ENCODE measurements at places on chromosomes 11 and 22.
A peak's percentile ranks its signal among the peaks of the same experiment; 100 is the strongest.

- DNase-seq: no peak
Observed at GRCh38 chr22:40414838-40415505, 44.6 kb downstream of the SGSM3 start.

DNA sequence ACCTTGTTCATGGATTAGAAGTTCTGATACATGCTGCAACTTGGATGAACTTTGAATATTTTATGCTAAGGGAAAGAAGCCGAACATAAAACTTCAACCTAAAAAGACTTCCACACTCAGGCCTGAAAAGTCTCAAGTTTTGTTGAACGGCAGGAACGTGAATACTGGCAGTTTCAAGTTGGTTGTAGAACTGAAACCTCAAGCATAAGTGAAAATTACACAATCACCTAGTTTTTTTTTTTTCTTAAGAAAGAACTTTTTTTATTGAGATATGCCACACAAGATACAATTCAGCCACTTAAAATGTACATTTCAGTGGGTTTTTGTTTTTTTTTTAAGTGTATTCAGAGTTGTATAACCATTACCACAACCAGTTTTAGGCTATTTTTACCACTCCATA, 50.8 kb upstream of the ADORA2A start:
- DNase-seq: peak; percentile 52

- DNase-seq: peak; percentile 49
Observed at GRCh38 chr11:62399172-62399877, 19.5 kb upstream of the SCGB1A1 start.

DNA sequence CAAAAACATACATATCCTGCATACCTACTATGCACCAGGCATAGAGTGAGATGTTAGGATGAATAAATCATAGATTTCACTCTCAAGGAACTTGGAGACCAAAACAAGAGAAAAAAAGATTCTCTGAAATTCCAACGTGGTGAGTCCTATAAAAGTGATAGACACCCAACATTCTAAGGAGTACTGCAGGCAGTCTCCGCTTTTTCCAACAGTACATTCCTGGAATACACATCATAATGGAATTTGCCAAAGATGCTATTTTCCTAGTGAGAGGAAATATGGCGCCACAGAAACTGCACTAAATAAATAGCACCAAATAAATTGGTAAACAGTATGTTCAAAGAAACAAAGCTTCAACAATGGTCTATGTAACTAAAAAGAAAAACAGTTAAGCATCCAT, 6.0 kb downstream of the TMEM123 start:
- DNase-seq: no peak

DNA sequence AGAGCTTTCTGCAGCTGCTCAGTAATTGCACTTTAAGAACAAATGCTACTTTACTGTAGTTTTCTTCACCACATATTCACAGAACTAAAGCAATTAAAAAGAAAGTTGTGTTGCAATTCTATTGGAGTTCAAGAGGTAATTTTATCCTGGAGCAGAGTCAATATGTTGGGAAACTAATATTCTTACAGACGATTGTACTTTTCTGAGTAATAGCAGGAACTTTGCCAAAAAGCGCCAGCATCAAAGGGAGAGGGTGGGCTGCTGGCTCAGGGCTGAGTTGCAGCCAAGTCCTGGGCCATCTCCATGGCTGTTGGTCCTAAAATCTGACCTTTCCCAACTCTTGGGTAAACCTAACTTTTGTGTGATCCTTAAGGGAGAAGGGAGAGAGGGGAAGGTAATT, 73.6 kb upstream of the MYO18B start:
- no peak for DNase-seq

GRCh38 chr22:19110064-19110458, 12.2 kb downstream of the DGCR2 start:
- DNase-seq: peak; percentile 64

DNA sequence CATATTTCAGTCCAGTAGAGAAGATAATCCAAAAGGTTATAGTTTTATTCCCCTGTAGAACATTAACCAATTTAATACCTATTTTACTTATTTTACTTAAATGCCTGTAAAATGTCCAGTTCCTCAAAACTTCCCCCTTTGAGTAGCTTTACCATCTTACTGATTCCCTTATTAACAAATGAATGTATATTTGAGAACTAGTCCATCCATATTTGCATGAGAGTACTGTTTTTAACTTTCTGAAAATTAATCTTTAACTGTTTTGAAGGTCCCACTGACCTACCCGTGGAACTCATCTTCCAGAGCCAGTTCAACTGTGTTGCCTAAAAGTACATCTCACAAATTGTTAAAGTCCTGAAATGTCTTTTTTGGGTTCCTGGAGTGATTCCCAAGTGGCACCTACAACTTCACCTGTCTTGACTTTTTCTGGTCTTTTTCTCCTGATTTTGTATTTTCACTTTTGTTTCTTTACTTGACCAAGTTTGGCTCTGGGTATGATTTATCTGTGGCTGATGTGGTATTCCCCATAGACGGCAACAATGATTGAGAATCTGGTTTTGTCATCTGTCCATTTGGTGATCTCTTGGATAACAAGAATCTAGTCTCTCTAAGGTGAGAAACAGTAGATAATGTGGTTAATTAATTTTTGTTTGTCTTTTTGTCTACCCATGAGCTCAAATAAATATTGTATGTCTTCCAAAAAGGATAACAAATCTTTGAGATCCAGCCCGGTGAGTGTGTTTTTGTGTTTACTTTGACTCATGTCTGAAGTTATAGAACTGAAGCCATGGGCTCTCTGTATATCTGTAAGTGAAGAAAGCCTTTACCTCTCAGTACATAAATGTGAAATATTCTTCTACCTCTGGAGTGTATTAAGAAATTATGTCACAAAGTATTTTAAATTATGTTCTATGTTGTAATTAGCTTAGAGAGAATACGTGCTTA, 174.2 kb downstream of the ETS1 start:
- DNase-seq: no peak

- peak; percentile 57 for DNase-seq
Observed at GRCh38 chr11:3947061-3947460, 91.6 kb downstream of the STIM1 start.

DNA sequence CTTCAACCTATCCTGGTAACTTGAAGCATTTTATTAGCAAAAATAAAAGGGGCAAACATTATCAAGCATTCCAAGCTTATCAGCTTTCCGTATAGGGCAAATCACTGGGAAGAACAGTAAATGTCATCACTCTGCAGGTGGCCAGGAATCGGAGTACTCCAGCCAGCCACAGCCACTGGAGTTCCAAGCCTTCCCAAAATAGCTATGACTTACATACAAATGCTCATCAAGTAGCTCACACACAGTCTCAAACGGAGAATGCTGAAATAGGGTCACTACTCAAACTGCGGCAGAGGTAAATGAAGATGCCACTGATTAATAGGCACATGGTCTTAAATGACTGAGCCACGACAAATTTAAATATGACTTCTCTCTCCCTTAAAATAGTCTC, 2.1 kb downstream of the USP28 start:
- no peak for DNase-seq

- DNase-seq: peak; percentile 95
Observed at GRCh38 chr22:23521441-23522113, 58.5 kb downstream of the IGLL1 start.

- DNase-seq: no peak
Observed at GRCh38 chr11:40825201-40825834, 634.1 kb downstream of the LRRC4C start.

DNA sequence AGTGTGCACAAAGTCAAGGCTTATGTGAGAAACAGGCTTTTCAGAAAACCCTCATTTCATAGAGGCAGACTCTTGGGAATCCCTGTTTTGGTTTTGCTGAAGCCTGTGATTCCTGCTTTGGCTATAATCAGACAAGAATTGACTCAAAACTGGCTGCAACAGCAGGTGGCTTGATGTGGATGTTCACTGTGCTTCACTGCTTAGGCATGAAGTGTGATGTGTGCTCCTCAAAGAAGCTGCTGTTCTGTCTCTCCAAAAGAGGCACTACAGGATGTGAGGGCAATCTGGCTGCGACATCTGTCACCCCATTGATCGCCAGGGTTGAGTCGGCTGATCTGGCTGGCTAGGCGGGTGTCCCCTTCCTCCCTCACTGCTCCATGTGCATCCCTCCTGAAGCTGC, 103.5 kb downstream of the C11orf58 start:
- DNase-seq: no peak

- DNase-seq: no peak
Observed at GRCh38 chr11:79266396-79266795, 174.4 kb downstream of the TENM4 start.

- no peak for DNase-seq
Observed at GRCh38 chr22:44931077-44931540, 78.7 kb downstream of the PHF21B start.

GRCh38 chr11:72553706-72554105, 119.4 kb upstream of the CLPB start:
- DNase-seq: peak; percentile 68

DNA sequence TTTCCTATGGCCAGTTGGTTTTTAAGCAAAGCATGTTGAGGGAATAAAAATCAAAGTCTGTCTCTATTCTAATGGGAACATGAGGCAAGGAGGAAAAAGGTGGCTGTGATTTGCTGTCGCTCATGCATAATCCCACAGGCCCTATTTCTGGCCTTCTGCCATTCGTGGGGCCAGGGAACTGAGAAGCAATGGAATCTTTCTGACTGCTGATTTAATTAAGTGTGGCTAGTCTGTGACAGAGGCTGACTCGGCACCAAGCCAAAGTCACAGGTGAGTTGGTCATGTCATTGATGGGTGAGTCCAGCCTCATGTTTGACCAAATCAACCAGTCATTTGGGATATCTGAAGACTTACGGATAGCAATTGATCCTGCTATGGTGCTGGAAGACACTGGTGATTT, 429.3 kb upstream of the CADM1 start:
- no peak for DNase-seq

DNA sequence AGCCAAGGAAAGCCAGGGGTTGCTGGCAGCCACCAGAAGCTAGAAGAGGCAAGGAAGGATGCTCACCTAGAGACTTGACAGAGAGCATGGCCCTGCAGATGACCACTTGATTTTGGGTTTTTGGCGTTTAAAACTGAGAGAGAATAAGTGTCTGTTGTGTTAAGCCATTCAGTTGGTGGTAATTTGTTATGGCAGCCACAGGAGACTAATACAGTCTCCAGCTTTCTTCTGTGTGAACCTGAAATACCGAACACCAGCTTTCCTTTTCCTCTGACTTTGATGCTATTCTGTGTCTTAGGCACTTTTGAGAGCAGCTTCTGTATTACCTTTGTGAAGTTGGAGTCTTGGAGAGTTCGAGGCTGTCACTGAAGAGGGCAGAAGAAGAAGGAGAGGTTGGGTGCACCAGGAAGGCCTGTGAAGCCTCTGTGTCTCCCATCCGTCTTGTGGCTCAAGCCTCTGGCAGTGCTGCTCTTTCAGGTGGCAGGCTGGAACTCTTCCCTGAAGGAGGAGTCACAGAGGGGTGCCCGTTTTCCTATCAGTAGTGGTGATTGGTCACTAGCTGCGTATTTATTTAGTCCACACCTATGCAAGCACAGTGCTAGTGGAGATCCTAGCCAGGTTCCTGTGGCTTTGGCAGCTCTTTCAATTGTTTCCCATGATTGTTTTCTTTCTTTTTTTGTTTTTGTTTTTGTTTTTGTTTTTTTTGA, 2.5 kb downstream of the TBC1D22A start:
- no peak for DNase-seq

- no peak for DNase-seq
Observed at GRCh38 chr11:59188954-59189353, 17.0 kb downstream of the DTX4 start.

DNA sequence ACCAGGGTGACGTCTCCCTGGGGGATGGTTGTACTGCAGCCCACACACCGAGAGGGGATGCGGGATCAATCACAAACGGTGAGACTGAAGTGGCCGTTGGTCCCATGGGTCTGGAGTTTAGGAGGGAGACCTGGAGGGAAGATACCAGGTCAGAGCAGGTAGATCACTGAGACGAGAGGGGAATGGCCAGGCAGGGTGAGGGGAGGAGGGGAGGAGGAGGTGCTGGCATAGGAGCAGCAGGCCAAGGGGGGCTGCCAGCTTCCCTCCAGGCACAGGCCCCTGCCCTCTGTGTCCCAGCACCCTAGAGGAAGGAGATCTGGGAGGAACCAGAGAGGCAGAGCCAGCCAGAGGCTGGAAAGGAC, 7.0 kb downstream of the MAPK8IP2 start:
- no peak for DNase-seq

DNA sequence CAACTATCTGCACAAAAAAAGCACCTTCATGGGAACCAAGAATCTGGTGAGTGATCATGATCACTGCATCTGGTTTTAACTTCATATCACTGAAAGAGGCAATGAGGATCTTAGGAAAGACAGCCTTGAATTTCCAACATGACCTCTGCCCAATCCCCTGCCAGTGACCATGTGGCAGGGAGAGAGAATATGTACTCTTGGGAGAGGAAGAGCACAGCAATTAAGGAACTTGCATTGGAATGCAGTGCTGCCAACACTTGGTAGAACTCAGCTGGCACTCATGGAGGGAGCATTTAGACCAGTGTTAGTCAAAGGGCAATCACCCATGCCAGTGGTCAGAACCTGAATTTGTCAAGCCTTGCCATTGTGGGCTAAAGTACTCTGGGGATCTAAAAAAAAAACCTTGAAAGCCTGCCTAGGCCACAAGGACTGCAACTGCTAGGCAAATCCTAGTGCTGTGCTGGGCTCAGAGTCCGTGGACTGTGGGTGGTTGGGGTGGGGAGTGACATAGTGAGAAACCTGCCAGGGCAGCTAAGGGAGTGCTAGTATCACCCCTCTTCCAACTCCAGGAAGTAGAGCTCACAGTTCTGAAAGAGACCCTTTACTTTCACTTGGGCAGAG, 23.1 kb downstream of the JRKL start:
- no peak for DNase-seq

DNA sequence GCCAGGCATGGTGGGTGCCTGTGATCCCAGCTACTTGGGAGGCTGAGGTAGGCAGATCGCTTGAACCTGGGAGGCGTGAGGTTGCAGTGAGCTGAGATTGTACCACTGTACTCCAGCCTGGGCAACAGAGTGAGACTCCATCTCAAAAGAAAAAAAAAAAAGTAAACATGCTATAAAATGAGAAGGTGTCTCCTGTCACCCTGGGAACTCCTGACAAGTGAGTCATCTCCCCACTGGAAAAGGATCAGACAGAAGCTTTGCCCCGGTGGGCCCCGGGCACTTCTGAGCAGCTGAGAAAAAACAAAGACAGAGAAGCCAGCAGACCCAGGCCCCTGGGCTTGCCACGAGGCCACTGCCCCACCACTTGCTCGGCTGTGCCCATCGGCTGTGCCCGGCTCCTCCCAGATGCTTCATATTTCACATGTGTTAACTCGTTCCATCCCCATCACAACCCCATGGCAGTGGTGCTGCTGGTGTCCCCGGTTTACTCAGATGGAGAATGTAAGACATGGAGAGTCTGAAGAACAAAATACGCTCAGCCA, 22.3 kb downstream of the TTLL1 start:
- DNase-seq: no peak

GRCh38 chr22:27851974-27852746, 50.6 kb upstream of the MN1 start:
- DNase-seq: no peak

- no peak for DNase-seq
Observed at GRCh38 chr11:128822130-128822529, 45.0 kb downstream of the KCNJ1 start.

DNA sequence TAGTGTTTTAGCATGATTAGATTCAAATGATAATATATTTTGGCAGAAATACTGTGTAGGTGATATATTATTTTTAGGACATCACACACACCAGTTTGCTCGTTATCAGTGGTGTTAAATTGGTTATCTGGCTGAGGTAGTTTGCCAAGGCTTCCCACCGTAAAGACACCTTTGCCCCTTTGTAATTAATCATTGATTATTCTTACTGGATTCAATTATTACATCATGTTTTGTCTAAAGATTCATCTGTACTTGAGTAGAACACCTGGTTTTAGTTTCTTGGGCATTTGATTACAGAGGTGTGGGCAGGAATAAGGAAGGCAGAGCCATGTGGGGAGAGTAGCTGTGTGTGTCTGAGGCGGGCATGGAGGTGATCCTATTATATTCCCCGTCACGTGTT, 39.5 kb upstream of the ST14 start:
- DNase-seq: no peak
